Hematopoietic multipotent progenitor cell treated with erythropoietin and hydrocortisone succinate and interleukin-3 and kit ligand, for 17 days (in vitro differentiated cells): ENCODE measurements at places on chromosomes 6 and 20.

DNA sequence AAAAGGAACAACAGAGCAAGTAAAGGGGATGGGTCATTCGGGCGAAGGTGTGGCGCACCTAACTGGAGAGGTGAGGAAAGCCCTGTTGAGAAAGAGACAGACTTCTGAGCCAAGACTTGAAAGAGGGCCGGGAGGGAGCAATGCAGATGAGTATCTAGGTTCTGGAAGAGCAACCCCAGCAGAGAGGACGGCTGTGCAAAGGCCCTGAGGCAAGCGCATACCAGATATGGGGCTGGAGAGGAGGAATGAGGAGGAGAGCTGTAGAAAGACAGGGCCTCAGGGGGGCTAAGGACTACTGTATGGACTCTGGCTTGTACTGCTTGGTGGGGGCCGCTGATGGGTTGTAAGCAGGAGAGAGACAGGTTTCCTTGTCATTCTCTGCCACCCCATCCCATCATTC, 21.9 kb downstream of the TRERF1 start:
- no peak for DNase-seq

DNA sequence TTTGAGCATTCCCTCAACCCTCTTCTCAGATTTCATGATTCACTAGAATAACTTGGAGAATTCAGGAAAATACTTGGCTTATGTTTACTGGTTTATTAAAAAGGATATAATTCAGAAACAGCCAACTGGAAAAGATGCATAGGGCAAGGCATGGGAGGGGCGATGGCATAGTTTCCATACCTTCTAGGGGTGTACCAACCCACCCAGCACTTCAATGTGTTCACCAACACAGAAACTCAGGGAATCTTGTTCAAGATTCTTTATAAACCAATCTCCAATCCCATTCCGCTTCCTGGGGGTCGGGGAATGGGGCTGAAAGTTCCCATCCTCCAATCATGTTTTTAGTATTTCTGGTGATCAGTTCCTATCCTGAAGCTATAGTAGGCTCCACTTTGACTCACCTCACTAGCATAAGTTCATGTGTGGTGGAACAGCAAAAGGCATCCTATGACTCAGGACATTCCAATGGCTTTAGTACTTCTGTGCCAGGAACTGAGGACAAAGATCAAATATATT, 164.4 kb downstream of the SIM1 start:
- no peak for DNase-seq

DNA sequence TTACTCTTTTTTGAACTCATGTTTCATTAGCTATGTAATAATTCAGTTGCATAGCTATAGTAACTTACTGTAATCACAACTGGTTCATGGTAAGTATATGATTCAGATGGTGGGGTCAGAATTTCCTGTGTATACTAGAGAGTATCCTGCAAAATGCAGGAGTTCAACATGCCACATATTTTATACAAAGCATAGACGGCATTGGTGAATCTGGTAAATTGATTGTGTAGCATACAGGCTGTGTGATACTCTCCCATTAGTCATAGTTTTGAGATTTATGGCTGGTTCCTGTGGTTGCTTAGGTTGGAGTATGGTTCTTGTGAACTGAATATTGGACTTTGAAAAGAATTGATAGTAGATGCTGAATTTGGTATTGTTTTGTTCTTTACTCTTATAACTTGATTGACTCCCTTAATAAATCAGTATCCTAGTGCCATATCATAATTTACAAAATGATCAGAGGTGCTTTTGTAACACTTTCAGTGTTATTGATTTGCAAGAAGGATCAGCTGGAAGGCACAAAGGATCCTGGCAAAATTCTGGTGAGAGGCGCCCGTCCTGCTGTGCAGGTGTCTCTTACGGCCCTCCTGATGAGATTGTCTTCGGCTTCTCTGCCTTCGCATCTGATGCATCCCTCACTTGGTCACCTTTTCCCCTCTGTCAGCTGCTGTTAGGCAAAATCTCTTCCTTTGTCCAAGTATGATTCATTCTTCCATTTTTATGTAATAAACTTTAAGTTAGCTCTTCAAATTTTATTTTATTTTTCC, 22.6 kb downstream of the SNX9 start:
- DNase-seq = no peak

- DNase-seq = peak; percentile 22
Observed at GRCh38 chr6:43927532-43928210, 157.7 kb downstream of the VEGFA start.

GRCh38 chr6:142679907-142680700, 264.9 kb downstream of the HIVEP2 start:
- DNase-seq = no peak

DNA sequence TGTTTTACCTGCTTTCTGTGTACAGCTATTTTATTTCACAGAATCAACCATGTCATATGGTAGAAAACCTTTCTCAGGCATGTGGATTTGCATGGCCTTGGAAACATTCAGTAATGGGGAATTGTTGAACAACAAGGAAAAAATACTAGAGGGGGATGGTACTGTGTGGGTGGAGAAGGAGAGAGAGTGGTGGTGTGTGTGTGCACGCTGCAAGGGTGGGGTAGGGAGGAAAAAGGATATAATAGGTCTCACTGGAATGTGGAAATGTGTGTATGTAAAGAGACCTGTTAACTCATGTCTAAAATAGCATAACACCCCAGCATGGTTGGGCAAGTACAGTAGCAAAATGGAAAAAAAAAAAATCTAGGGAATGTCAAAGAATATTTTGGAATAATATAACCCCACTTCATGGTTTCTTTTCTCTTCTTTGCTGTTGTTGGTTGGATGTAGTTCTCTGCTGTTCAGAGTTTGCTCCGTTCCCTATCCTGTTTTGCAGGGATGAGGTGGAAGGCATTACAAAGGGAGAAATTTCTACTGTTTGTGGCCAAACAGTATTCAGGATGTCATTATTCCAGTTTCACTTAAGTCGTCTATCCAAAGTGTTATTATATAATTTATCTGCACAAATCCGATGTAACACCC, 93.9 kb upstream of the CITED2 start:
- no peak for DNase-seq

- DNase-seq = no peak
Observed at GRCh38 chr6:4437342-4437741, 302.0 kb upstream of the ECI2 start.

DNA sequence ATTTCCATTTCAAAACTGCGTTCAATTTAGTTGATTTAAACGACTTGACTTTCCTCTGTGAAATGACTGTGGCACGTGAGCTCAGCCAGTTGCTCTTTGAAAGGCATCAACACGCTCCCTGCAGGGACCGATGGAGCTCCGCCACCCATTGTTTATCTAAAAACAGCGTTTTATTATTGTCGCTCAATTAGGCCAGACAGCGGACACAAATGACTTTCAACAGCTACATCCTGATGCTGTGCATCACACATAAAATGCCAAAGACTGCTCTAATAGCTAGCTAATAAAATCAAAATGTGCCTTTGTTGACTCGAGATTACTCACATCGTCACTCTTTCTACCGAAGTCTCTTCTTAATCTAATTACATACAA, 332.5 kb downstream of the CD83 start:
- no peak for DNase-seq

DNA sequence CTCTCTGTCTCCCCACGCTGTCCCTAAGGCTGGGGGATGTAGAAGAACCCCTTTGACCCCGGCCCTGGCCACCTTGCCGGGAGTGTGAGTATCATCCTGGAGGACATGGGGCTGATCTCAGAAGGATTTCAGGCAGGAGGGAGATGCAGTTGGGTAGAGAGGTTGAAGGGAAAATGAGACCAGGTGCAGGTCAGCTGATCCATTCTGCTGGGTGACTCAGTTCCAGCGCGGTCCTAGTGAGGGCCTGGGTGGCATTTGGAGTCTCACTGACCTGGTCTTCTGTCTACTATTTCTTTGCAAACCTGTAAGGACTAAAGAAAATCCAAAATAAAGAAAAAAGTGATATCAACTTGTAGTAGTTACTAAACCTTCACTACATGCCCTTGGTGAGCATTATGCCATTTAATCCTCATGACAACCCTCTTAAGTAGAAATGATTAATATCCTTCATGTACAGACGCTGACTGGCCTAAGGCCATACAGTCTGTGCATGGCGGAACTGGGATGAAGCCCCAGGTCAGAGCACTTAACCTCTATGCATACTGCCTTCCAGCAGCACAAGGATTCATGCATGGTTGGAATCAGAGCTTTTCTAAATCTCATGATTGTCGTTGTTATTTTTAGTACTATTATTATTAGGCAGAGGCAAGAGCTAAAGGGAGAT, 106.3 kb downstream of the ZDHHC14 start:
- no peak for DNase-seq

DNA sequence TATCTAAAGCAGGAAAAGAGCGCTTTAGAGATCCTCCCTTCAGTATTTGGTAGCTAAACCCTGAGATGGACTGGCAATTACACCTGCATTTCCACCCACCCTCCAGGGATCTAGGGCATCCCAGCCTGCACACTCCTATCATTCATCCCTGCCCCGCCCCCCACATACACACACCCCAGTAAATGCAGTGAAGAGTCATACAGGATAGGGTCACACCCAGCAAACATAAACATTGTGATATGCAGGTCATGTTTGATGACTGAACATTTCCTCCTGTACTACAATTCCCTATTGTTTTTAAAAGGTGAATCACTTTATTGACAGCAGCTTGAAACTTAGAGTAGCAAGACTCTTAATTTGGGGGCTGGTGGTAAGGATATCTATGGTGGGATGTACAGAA, 112.9 kb downstream of the FOXO3 start:
- DNase-seq = no peak

GRCh38 chr6:157879034-157879872, 56.2 kb downstream of the SNX9 start:
- DNase-seq = no peak

DNA sequence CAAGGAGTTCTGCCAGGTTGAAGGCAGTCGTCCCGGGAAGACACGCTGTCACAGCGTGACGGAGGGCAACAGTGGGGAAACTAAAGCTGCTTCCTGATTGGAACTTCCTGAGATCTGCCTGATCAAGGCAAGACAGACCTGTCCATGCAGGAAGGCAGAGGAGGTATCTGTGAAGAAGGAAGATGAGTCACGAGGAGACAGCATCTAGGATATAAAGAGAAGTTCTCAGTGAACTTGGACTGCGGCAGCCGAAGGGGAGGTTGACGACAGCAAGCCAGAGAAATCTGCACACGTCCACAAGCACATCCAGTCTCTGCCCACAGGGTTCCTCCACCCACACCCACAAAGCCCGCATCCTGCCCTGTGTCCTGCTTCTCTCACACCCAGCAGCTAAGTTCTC, 38.6 kb downstream of the PREP start:
- DNase-seq = no peak

- DNase-seq = no peak
Observed at GRCh38 chr6:128599036-128599435, 78.6 kb upstream of the PTPRK start.

DNA sequence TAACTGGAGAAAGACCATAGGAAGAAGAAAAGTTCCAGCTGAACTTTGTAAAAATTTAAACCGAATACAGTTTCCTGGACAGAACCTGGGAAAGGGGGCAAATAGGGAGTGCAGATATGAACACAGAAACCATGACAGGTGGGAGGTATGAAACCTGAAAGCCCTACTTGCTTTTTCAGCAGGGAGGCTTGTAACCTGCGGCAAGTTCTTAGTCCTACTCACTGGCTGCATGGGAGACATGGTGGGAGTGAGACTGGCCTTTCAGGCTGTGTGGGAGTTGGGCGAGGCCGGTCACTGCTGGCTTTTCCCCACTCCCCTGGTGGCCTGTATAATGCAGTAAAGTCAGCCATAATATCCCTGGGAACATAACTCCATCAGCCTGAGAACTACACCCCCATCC, 54.2 kb downstream of the ROS1 start:
- no peak for DNase-seq

DNA sequence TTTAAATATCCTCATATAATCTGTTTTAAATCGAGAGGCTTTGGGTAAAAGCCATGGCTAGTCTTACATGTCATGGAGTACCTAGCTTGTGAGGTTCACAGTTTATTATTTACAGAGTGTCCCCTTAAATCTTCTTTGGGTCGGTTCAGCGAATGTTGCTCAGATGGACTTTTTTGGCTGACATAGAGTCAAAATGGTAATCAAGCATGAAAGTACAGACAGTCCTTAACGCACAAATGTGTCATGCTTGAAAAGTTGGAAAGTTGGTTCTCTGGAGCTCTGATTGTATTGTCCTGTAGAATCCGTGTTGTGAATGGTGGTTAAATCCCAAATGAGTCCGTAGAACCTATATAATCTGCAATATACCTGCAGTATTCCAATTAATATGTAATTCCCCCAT, 22.0 kb downstream of the PTPN1 start:
- no peak for DNase-seq

- DNase-seq = no peak
Observed at GRCh38 chr6:40356242-40356910, 230.8 kb downstream of the LRFN2 start.

DNA sequence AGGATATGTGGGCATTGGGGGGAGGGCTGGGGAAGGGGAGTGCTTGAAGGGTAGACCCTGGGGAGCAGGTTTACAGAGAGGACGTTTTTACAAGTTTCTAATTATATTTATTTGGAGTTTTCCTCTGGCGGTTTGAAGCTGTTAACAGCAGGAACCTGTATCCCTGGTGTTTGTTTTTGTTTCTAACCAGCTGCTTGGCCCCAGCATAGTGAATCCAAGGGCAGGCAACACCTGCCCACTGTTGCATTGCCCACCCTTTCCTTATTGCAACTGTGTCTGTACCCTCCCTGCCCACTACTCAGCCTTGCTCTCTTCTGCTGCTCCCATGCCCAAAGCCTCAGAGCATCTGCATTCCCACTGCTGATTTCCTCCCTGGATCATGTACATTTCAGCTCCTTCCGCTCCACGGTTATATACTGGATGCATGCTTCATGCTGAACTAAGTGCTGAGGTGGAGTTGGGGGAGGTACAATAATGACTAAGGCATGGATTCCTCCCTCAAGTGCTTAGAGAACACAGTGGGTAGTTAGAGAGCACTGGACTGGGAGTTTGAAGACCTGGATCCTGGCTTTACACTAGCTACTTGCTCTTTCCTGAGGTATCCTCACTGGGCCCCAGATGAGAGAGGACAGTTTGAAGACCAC, 6.0 kb downstream of the SCUBE3 start:
- no peak for DNase-seq

DNA sequence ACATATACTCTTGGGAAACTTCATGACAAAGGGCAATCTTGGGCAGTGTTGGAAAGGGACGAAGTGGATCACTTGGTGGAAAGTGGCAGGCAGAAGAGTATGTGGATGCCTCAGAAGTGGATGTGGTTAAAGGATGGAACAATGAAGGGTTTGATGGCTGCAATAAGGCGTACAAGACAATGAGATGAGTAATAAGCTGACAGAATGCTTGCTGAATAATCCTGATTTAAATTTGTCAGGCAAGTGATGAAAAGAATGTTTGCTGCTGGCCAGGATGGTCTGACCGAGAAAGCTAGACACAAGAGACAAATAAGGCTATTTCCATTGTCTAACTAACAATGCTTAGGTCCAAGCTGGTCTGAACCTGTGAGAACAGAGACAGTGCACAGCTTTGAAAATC, 61.6 kb upstream of the CEP85L start:
- DNase-seq = no peak

DNA sequence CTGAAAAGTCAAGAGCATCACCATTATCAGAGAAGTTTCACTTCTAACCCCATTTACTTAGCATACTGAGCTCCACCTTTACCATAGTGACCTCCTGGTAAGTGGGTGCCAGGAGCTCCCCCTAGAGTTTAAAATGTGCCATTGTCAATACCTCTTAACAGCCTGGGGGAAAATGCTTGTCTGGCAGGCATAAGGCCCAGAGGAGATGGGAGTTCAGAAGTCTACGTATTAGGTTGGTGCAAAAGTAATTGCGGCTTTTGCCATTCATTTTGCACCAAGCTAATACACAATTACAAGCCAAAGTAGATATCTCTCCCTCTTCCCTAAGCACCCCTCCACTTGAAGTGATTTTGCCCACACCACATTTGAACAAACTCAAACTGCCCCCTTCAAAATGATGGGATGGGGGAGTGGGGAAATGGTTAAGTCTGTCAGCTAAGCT, 919.0 kb downstream of the KIF16B start:
- no peak for DNase-seq
